ENCODE measurements at places on chromosomes 12 and 14.

DNA sequence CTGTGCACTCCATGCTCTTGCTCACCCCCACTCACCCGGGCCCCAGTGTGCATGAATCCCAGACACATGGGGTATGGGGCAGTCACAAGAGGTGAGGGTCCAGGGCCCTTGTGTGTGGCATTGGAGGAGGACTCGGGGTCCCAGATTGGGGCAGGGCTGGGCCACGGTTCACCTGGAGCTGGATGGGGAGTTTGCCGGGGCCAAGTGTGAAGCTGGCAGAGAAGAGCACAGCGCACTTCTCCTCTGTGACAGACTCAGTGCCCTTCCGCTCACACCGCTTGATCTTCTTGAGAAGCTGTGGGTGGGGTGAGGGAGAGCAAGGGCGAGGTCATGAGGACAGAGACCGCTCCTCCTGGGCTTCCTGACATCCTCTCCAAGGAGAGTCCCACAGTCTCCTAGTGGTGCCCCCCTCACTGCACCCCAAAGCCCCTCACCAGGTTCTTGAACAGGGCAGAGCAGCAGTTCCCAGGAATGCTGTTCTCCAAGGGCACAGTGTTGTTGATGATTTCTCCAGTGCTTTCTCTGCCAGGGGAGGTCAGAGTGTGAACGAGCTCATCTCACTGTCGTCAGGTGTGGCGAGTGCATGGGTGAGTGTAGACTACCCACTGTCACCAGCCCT lies 6.8 kb downstream of the STAT6 start:
- DNase-seq = no peak

GRCh38 chr12:89936631-89937030 lies 228.0 kb upstream of the ATP2B1 start:
- DNase-seq = no peak

DNA sequence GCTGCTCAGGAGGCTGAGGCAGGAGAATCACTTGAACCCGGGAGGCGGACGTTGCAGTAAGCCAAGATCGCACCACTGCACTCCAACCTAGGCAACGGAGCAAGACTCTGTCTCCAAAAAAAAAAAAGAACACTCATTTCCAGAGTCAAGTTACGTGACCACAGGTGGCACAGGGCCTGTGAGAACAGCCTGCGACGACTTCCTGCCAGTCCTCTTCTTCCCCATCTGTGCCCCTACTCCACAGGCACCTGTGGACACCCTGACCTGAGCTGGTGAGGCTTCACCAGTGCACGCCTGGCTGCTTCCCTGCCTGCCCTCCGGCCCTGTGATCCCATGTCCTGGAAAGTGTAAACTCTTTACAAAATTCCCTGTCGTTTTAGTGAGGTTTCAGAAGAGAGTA lies 77.7 kb downstream of the PPP2R5C start:
- no peak for DNase-seq

- DNase-seq = no peak
Observed at GRCh38 chr12:12398026-12398859, 41.4 kb downstream of the BORCS5 start.

- no peak for DNase-seq
Observed at GRCh38 chr14:59565087-59565486, 11.5 kb downstream of the CCDC175 start.

DNA sequence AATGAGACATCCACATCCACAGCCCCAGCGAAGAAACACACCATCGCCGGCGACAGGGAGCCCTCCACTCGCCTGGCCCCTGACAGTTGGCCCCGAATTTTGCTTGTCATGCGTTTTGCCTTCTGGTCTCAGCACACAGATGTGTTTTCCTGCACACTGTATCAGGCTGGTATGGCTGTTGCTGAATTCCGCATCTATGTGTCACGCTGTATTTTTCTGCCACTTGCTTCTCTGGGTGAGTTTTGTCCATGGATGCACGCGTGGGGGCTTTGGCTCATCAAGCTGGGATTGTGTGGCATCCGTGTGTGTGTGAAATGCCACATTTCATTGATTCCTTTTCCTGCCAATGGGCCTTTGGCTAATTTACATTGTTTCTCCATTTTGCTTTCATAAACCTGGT lies 26.5 kb downstream of the ARL6IP4 start:
- no peak for DNase-seq

GRCh38 chr14:65318636-65319506 lies 93.7 kb upstream of the FUT8 start:
- no peak for DNase-seq

DNA sequence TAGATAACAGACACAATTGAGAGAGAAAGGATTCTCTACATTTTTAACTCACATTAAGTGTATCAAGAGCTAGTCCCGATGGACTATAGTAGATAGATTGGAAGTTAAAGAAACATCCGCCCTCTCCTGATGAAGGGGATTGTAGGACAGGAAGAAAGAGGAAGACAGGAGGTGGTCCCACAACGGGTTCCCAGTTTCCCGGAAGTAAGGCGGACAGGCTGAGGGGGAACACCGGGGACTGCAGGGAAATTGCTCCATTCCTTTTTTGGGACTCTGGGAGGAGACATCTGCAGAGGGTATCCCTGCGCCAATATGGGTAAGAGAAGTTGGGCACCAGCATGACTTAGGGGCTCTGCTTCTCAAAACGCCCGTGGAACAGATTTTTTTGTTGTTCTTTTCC lies 177.5 kb upstream of the ATF7IP start:
- DNase-seq = no peak

GRCh38 chr14:65190312-65190711 lies 88.0 kb upstream of the MAX start:
- no peak for DNase-seq

- DNase-seq = no peak
Observed at GRCh38 chr12:56878010-56878339, 56.2 kb downstream of the SDR9C7 start.

DNA sequence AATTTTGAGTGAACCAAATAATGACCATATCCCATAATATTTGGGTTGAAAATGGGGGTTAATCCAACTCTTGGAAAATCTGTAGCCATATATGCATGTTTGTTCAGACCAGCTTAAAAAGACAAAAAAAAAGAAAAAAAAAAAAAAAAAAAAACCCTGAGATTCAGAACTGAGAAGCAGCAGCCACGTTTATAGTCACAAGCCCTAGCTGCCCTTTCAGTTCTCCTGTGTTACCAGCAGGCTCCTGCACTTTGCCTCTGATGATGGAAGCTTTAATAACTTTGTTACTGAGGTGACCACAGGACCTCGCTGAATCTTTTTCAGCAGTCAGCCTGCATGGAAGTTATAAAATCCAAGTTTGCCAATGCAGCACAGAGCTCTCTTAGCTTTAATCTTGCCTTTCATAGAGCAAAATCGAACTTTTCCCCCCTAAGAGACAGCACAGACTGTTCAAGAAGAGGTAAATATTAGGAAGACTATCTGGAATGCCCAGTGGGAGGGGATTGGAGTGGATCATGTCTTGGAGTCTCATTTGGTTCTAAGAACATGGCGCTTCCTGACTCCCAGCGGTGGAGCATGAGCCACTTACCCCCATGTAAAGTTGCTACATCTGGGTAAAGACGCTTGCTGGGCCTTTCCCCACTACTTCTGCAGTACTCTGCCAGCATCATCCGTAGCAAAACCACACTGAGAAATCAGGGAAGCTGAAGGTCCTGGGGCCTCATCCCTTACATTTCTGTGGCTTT lies 20.6 kb downstream of the GNG2 start:
- DNase-seq = no peak

GRCh38 chr12:32661706-32662105 lies 17.4 kb upstream of the DNM1L start:
- DNase-seq = no peak

DNA sequence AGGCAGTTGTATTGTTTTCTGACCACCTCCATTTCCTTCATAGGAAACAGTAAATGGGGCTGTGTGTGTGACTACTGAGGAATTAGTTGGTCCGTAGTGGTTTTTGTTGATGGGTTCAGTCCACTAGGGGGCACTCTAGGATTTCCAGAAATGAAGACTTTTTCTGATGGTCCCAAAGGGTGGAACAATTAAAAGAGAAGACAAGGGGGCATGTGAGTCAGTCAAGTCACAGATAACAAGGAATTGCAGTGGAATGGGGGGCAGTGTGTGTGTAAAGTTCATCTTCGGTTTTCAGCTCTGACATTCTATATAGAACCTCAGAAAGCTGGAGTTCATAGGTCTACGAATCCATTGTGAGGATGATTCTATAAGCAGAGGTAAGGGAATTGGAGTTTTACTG lies 186.6 kb upstream of the OR4E1 start:
- DNase-seq = no peak

DNA sequence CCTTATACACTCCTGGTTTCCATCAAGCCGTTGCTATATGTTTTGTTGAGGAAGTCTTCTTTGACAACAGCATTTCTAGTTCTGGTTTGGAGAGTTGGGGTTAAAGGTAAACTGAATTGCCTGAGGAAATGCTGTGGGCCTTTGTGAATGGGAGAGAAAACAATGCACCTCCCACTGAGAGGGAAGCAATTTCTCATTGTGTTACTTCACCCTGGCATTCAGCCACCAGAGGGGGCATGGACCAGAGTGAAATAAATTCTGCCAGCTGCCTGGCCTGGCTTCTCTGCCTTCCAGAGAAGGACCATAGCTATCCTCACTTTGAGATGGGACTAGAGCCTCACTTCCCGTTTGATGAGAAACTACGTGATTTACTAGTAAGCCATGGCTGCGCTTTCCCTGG lies 475.3 kb downstream of the EGLN3 start:
- DNase-seq = peak; percentile 98

DNA sequence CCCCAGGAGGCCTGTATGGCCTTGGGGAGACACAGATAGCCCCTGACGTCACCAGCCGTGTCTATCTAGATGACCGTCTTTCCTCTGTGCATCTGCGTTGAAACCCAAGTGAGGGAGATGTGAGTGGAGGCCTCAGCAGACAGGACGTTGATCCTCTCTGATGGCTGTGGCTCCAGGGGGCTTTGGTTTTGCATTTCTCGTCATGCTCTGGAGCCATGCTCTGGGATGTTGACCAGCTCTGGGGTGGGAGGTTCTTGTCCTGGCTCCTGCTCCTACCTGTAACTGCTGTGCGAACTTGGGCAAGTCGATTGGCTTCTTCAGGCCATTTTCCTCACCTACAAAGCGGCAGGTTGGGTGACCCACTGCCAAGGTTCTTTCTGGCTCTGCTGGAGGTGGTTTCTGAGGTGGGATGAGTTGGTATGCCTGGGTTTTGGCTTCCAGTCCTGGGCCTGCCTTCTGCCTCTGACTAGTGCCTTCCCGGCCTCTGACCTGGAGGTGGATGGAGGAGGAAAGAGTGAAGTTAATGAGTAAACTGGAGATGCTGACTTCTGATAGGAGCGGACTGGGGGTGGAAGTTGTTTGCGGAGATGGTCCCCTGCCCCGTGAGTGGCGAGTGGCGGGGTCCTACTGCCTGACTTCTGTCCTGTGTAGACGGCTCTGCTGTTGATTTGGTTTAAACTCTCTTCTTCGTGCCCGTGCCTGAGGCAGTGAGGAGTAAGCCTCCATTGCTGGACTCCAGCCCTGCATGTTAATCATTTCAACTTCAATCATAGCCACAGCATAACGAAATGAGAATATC lies 8.4 kb downstream of the TSPAN9 start:
- DNase-seq = no peak

- no peak for DNase-seq
Observed at GRCh38 chr12:12087693-12088034, 16.9 kb downstream of the BCL2L14 start.

GRCh38 chr12:93616584-93617101 lies 44.2 kb downstream of the SOCS2 start:
- no peak for DNase-seq

DNA sequence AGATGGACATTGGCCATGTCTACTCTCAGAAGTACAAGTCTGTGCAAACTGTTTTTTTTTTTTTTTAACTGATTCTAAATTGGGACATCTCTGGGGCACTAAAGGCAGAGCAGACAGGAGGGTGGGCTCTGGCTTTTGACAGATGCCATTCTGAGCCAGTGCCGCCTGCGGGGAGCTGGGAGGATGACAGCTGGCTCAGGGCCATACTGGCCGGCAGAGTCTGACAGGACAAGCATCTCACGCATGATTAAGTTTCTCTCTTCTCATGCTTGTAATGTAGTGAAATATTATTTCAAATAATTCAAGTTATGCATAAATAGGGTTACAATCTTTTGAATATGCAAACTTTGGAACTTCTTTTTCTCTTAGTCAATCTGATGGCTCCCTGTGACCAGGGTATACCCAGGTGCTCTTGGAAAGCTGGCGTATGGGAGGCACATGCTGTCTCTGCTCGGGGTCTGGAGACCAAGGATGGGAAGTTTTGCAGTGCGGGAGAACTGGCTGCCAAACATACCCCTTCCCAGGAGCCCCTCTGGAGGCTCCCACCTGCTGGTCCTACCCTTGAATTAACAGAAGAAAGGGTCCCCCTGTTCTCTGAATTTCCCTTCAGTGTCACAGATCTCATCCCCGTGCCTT lies 7.6 kb downstream of the CDCA4 start:
- no peak for DNase-seq

- peak; percentile 13 for DNase-seq
Observed at GRCh38 chr12:57224973-57225679, 4.4 kb upstream of the SHMT2 start.

GRCh38 chr14:73997944-73998447 lies 21.1 kb downstream of the ENTPD5 start:
- DNase-seq = no peak

DNA sequence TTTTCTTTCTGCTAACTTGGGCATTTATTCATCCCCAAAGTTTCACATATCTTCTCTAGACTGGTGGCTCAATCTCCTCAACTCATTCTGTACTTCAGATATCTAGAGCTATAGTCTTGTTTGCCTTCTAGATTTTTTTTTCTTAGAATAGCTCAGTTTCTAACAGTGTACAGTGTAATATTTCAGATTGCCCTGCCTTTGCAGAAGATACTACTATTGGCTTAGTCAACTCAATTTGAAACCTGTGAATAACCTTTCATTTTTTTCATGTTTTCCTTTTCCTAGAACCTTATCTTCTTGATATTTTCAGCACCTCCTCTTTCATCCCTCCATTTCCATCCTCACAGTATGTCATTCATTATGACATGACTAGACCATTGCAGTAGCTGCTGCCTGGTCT lies 69.6 kb downstream of the OTOGL start:
- DNase-seq = no peak

DNA sequence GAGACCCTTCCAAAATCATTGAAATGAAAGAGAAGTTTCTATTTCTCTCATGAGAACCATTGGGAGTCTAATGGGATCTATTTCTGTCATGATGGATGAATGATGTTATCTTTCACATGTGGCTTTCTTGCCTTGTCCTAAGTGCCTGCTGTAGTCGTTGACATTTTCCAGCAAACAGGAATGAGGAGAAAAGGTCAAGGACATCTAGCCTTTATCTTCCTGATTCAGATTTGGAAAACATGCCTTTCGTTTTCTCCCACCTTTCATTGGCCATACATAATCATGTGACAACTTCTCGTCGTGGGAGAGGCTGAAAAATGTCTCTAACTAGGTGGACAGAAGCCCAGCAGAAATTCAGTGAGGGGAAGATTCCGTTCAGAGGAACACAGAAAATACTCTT lies 94.5 kb downstream of the PCNX1 start:
- DNase-seq = no peak

GRCh38 chr12:49880756-49881414 lies 22.8 kb downstream of the FAIM2 start:
- DNase-seq = no peak

DNA sequence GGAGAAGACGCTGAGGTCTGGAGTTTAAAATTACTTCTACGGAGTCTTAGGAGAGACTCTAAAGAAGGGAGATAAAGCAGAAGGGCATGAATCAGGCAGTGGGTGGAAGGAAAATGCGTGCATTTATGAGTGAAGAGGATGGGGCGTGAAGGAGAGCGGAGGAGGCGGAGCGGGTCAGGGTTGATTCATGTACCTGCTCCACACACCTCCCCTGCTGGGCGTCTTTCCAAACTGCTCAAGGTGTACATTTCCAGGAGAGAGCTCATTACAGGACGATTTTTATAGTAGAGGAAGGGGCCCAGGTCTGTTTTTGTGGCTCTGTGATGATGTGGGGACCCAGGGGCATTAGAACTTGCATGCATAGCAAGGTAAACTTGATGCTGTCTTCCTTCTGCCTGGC lies 65.0 kb upstream of the ASPG start:
- no peak for DNase-seq

All from NCI-H2029 treated with DMSO at 0.1 percent for 48 hours (cell line).